ENCODE measurements at places on chromosomes 7 and 10.

DNA sequence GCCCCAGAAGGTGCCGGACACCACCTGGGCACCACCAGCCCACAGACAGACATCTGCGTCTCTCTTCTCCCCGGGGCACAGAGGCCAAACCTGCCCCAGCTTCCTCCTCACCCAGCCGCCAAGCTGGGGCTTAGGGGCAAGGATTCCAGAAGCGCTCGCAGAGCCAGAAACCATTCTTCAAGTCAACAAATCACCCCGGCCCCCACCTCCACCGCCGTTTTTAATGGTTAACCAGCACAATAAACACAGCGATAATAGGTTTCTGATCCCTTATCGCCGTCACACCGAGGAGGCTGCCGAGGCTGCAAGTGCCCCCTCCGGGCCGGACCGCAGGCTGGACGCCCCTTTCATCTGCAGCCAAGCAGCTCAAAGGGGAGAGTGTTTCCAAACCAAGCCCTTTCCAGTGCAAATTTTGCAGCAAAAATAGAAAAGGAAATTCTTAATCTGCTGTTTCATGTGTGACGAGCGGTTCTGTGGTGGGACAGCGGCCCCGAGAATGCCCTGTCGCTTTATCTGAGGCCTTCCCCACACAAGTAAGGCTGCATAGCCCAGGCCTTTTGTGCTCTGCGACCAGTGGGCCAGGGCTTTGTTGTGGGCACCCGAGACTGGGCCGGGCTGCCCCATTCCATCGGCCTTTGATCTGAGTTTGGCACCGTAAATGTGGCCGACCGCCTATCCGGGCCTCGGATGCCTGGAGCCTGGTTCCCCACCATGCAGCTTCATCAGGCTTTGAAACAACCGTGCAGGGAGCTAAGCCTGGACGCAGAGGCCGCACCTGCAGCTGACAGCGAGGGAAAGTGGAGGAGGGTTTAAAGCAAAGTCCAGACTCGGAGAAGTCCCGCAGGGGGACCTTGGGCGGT lies 83.2 kb downstream of the FOXL3 start:
- DNase-seq, result no peak

DNA sequence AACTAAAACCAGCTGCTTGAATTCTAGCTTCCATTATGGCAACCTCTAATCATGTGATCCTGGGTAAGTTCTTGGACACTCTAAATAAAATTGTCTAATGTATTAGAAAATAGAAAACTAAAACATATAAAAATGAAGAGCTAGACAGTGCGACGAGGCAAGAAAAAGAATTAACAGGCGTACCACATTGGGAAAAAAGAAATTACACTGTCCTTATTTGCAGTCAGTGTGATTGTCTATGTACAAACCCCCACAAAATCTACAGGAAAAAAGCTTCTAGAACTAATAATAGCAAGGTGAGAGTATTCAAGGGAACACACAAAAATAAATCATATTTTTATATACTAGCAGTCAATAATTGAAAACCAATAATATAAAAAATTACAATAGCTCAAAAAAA lies 625.6 kb upstream of the MKI67 start:
- no peak for DNase-seq

GRCh38 chr7:50331564-50332208 lies 27.2 kb downstream of the IKZF1 start:
- no peak for DNase-seq

GRCh38 chr10:50527442-50528043 lies 96.2 kb downstream of the SGMS1 start:
- DNase-seq, result no peak

GRCh38 chr7:134193240-134193639 lies 66.1 kb downstream of the LRGUK start:
- DNase-seq, result no peak

DNA sequence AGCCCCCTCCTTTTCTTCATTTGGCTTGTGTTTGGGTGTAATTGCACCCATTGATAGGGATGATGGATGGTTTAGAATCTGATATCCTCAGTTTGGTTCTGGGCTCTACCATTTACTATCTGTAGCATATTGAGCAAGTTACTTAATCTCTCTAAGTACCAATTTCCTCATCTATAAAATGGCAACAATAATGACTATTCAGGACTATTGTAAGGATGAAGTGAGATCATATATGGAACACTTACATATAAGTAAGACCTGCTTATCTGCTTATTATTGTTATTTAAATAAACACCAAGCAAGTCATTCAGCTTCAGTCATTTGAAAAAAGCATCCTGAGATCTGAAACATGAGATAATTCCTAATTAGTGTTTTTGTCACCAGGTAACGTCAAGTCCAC lies 127.0 kb downstream of the SEC23IP start:
- no peak for DNase-seq

DNA sequence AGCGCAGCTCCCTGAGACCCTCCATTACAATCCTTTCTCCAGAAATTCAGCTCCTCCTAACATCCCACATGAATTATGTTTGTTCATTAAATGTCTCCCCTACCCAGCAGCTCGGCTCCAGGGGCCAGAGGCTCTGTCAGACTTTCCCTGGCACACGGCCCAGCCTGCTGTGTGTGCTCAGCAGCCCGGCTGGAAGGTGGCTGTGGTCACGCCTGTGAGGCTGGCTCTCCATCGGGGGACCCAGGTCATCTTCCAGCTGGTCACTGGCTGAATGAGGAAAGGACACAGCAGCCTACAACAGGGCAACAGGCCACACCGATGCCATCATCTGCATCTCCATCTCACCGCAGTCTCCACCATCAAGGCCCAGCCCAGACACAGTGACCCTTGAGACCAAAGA lies 219.8 kb downstream of the MAD1L1 start:
- no peak for DNase-seq

DNA sequence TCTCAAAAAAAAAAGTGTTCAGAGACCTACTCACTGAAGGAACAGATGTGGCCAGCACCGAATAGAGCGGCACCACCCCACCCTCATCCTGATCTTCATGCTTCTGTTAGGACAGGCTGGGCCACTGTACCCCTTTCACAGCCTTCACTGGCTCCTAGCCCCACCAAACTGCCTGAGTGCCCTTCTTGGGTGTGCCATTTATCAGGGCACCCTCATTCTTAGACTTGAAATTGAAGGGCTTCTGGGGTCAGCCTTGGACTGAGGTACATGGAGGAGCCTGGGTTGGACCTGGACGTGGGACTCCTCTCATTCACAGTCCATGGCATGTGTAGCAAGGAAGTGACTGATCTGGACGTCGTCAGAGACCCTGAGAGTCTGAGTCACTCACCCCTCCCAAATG lies 190.3 kb downstream of the COBL start:
- DNase-seq, result no peak

DNA sequence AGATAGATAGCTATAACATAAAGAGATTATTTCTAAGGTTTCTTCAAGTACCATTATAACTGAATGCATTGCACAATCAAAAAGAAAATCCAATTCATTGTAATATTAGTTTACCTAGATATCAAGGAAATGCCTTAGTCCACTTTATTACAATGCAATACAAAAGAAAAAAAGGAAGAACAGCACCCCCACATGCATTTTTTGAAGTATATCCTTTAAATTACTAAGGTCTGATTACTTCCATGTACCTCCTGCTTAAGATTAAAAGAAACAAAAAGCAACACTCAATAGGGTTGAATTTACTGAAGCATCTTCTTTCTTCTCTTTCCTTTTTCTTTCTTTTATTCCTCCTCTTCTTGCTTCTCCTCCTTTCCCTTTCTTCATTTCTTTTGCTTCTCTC lies 973.8 kb upstream of the LRRTM3 start:
- DNase-seq, result no peak

DNA sequence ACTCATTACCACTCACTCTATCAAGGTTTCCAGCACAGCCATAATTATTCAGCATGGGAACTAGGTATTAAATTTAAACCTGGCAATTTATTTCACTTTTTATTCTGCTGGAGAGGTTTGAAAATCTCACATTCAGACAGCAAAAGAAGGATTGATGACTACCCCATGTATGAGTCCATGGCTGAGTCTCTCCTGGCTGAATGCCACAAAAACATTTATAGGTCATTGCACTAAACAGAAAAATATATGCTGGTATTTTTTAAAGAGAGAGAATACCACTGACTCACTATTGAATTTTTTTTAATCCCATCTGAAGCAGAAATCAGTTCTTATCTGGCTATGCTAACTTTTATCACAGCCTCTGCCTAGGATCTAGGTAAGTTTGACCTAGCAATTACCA lies 336.3 kb downstream of the PPP1R3A start:
- DNase-seq, result no peak

DNA sequence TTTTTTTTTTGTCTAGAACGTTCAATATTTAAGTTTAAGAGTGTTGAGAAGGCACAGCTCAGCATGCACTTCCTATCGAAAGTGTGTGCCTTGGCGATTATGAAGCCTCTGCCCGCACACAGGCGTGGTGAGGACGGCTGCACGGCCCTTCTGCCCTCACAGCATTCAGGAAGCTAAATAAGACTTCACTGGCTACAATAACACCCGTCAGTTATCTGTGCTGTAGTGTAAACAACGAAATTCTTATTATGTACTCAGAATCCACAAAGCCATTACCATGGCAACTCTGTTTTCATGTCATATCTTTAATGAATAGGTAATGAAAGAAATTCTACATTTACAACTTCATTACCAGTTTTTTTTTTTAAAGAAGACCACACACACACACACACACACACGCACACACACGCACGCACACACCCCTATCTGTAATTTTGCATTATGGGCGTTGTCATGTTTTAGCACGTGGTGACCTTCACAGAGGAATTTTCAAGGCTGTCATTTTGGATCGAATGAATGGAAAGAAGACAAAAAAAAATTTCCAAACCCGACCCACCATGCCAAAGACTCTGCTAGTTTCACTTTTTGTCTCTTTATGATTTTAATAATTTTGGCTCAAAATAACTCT lies 254.8 kb upstream of the CTBP2 start:
- DNase-seq, result no peak

Data from nephron progenitor cell (in vitro differentiated cells).